ENCODE measurements at places on chromosomes 16 and 17.

DNA sequence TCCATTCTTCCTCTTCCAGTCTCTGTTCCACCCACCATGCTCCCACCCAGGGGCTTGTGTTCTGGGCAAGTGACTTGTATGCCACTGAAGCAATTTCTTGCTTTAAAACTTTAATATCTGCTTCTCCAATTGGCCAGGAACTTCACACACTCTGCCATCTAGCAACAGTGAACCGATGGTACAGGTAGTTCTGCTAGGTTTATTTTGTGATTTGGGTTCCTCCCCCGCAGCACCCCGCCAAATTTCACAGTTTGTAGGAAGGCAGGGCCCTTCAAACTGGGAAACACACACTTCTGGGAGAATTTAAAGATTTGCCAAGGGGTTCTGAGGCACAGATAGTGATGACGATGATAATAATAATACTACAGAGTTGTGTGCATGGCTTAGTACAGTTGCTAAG, 3.3 kb downstream of the ARSG start:
- no peak for DNase-seq

- no peak for DNase-seq
These were observed 47.3 kb upstream of the CPNE2 start for GRCh38 chr16:57044931-57045693.

GRCh38 chr17:56314984-56315602, 161.8 kb downstream of the ANKFN1 start:
- no peak for DNase-seq

- peak; percentile 8 for DNase-seq
These were observed 28.6 kb downstream of the SLC38A8 start for GRCh38 chr16:84013787-84014569.

- no peak for DNase-seq
These were observed 41.8 kb downstream of the TNRC6A start for GRCh38 chr16:24771132-24771778.

DNA sequence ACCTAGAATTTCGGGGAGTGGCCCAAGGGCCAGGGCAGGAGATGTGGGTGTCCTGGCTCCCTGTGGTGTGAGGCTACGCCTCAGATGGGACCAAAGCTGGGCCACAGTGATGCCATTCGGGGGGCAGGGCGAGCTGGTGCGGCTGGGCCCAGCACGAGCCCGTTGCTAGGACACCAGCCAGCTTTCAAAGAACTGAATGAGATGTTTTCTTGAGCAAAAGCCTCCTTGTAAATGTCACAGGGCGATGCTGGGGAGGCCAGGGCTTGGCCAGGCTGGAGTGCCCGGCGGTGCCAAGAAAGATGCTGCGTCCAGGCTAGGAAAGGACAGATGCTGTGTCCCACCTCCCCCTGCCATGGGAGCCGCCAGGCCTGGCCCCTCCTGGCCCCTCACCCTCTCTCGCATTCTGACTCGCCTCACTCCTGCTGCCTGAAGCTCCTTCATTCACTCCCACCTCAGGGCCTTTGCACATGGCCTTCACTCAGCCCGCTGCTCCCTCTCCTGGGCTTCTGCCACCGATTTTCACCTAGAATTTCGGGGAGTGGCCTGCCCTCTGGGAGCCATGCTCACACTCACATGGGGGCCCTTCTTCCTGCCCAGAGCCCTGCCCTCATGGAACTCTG, 39.1 kb downstream of the CPNE2 start:
- no peak for DNase-seq

- DNase-seq, result no peak
These were observed 173.0 kb downstream of the CCDC182 start for GRCh38 chr17:57572062-57572461.

- DNase-seq, result no peak
These were observed 73.9 kb downstream of the MRM1 start for GRCh38 chr17:36675250-36675649.

- no peak for DNase-seq
These were observed 835 bp downstream of the NME4 start for GRCh38 chr16:397736-398332.

- peak; percentile 81 for DNase-seq
These were observed at the start of gene PPM1D for GRCh38 chr17:60599620-60600489. Gene PPM1D (plus strand): TSS chr17:60600193. CDS start chr17:60600415, 222 bp downstream.

DNA sequence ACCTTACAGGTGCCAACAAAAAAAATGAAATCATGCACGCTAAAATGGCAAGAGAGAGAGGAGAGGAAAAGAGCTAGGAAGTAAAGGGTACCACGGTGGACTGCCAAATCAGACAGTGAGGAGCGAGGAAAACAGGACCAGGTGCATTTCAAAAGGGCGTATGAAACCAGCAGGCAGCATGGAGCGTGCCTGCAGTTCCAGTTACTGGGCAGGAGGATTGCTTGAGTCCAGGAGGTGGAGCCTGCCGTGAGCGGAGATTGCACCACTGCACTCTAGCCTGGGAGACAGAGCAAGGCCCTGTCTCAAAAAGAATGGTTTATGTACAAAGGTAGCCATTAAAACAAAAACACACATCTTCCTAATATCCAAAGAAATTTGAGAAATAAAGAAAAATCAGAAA, 16.4 kb downstream of the USP36 start:
- DNase-seq, result no peak

- peak; percentile 10 for DNase-seq
These were observed 23.3 kb downstream of the CEP295NL start for GRCh38 chr17:78879635-78880186.

GRCh38 chr16:1311738-1312466, 2.5 kb downstream of the UBE2I start:
- no peak for DNase-seq

GRCh38 chr17:8916466-8916865, 49.0 kb upstream of the PIK3R6 start:
- no peak for DNase-seq

GRCh38 chr17:44176257-44176656, 5.8 kb downstream of the ASB16 start:
- DNase-seq, result no peak

GRCh38 chr17:42275527-42276358, 448 bp downstream of the STAT5B start:
- no peak for DNase-seq

DNA sequence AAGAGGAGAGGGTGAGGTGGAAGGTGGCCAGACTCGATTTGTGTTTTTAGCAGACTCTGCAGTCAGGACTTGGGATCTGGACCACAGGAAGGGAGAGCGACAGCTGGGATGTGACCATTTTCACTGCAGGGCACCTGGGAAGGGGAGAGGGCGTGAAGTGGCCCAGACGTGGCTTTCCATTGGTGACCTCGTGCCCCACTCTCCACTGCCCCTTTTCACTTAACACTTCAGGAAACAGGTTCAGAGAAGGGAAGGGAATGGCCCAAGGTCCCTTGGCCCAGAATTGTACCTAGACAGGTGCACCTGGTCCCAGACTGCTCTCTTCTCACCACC, 22.9 kb upstream of the MPRIP start:
- DNase-seq, result no peak

DNA sequence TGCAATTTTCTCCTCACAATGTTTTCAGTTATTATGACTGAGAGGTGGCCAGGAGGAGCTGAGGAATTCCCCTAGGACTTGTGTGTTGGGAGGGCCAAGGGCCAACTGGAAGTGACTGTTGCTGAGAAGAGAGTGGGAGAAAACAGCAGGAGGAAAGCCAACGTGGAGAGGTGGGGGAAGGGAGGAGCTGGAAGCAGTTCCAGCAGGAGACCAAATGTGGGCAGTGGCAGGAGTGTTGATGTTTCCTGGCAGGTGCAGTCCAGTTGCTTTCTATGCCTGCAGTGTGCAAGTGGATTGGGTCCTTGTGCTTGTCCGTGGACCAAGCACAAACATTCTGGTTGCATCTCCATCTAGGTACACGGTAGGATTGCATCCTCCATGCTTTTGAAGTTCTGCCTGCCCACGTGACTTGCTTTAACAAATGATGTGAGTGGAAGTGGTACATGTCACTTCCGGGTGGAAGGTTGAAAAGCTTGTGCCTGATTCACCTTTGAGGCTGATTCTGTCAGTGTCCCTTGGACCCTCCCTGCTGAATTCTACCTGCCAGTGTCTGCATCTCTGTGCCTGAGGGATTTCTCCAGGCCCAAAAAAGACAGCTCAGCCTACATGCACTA, 54.7 kb upstream of the CRHR1 start:
- no peak for DNase-seq

DNA sequence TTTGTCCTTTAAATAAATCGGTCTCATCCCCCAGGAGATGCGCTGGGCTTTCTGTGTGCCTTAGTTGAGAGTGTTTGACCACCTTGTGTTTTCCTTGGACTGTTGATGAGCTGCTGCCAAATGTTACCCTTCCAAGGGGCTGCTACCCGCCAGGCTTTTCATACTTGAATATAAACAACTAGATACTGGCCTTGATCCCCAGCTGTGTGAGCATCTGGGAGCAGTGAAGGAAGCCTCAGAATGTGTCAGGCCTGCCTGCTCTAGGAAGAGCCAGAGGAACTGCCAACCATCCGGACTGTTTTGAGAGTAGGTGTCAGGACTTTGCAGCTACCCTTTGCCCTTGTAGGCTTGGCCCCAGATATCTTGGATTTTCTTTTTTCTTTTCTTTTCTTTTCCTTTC, 57.8 kb downstream of the LDHD start:
- no peak for DNase-seq

- no peak for DNase-seq
These were observed 138.2 kb downstream of the C16orf95 start for GRCh38 chr16:87178977-87179376.

DNA sequence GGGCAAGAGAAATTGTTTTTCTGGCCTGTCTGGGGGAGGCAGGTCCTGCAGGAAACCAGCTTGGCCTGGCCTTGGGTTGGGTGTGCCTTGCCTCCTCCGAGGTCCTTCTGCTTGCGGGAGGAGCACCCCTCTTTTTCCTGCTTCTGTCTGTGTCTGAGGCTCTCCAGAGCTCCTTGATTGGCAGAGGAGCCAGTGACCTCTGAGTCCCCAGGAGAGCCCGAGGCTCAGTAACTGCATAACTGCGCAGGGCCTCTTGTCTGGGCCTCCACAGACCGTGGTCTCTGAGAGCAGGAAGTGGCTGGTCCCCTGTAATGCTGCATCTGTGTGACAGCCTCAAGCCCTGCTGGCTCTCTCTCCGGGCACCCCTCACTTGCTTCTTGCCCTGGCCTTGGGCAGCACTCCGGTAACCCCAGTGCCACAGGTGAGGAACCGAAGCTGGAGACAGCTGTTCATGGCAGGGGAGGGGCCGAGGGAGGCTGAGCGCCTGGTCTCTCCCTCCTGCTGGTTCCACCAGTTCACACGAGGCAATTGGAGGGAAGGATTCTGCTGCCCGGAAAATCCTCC, 1.6 kb downstream of the CAPN15 start:
- DNase-seq, result no peak

DNA sequence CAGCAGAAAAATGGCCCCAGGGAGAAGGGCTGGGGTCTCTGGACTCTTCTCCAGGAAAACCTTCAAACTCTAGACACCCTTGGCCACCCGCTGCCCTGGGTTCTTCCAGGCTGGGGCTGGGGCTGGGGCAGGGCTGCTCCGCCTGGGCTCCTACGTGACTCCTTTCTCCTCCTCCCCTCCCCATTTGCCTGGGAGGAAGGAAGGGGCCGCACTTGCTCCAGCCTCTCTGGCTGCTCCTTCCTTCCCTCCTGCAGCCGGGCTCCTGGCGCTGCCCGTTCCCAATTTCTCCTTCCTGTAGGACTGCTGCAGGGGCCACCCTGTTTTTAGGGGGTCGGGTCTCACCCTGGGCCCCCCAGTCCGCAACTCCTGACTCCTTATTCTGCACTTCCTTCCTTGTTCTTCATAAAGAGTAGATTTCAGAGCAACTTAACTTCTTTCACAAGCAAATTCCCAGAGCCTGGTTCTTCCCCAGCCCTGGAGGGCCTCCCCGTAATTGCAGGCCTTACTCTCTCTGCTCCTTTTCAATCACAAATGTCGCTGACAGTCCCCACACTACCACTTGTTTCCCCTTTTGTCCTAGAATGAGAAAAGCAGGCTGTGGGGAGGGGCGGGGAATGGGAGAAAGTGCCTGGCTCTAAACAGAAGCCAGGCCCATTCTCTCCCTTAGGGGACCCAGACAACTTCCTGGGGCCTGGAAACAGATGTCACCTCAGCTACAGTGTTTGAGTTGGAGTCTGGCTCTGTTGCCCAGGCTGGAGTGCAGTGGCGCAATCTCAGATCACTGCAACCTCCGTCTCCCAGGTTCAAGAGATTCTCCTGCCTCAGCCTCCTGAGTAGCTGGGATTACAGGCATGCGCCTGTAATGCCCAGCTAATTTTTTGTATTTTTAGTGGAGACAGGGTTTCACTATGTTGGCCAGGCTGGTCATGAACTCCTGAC, 137.8 kb downstream of the ENGASE start:
- DNase-seq, result no peak

DNA sequence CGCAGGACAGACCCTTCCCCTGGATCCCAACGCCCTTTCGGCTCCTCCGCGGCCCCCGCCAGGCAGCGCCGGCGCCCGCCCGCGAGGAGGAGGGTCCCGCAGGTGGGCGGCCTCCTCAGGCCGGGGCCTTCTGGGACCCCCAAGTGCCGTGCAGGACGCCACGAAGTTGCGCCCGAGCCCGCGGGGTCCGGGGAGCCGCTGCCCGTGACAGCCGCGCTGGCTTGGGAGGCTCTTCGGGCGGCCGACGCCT, 504 bp downstream of the ERN1 start:
- DNase-seq, result no peak

DNA sequence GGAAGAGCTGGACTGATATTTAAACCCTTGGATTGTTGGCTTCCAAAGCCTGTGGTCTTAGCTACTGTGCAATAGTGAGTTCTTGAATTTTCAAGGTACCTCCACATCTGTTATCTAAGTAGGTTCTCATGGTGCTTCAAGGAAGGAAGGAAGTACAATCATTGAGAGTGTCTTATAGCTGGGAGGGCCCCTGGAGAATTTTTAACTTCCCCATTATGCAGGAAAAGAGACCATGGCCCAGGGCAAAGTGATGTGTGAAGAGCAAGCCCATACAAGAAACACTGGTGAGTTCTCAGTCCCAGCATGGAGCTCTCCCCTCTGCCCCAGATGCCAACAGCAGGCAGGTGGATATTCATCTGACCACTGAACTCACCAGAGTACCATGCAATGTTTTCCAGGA, 169.0 kb upstream of the IRX6 start:
- DNase-seq, result no peak

DNA sequence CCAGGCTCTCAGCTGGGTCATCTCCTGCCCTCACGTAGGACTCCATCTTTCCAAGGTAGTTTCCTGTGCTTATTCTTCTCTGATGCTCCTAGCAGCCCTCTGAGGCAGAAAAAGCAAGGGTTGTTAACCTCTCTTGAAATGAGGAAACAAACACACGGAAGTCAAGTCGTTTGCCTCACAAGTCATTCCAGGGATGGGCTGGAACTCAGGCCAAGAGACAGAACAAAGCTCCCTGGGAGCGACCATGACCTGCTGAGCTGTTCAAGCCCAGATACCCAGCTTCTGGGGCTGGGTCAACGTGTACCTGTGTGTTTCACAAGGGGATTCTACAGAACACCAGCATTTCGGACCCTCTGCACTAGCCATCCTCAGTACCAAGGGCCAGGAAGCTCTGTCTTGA, 28.1 kb downstream of the SRL start:
- DNase-seq, result no peak
